ENCODE measurements at places on chromosomes 1 and 21.

- no peak for DNase-seq
Observed at GRCh38 chr1:48530727-48531351, 58.8 kb upstream of the SPATA6 start.

DNA sequence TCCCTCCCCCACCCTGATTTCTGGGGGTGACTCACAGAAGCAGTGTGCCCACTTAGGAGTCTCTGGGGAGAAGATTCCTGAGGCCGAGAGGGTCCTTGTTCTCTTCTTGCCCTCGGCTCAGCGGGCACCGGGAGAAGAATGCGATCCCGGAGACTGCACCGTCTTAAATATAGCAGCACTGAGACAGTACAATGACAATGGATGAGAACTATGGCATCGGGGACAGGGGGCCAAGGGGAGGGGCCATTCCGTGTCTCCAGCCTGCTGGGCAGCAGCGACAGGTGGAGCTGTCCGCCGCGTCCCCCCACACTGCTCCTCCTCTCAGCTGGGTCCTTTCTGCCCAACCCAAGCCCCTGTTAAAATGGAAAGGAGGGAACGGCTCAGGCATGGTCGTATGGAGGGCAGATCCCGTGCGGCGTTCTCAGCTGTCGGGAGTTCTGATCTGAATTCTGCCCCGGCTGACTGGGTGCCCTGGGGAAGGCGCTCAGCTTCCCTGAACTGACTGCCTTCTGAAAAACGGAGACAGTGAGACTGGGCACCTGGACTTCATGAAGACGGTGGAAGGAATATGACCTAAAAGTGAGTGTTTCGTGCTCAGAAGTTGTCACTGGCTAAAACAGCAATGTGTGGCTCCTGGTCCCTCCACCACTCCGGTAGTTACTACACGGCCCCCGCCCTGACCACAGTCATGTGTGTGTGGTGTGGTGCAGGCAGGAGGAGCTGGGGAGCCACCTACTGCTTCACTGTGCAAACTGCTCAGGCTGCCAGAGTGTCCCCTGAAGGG, at the start of gene MYOM3:
Gene MYOM3 (minus strand): TSS at position 140 of the 784 bp plus-strand sequence. CDS start 3,499 bp downstream, outside the sequence.
- DNase-seq, result peak; percentile 89

GRCh38 chr1:51100264-51100880, 1.7 kb upstream of the C1orf185 start:
- DNase-seq, result no peak

GRCh38 chr1:78102082-78102481, 56.3 kb downstream of the GIPC2 start:
- no peak for DNase-seq

- no peak for DNase-seq
Observed at GRCh38 chr1:177476676-177477075, 305.9 kb downstream of the BRINP2 start.
